ENCODE measurements at places on chromosomes 2 and 18.
A peak's percentile ranks its signal among the peaks of the same experiment; 100 is the strongest.

GRCh38 chr2:168890006-168890782 lies at the start of gene SPC25:
Gene SPC25 (minus strand): TSS chr2:168890430. CDS start chr2:168889519, 911 bp downstream.
- DNase-seq = peak; percentile 66

DNA sequence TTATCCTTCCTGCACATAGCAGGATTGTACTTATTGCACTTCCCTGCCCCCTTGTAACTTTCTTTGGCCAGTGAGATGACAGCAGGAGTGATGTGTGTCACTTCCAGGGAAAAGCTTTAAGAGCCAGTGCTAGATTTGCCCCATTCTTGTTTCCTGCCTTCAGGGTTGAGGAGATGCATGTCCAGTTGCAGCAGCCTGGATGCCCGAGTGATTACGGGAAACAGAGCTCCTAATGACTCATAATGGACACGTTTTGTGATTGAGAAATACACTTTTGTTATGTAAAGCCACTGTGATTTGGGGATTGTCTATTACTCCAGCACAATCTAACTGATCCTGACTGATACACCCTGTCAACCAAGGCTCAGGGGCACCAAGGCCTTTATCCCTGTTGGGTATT lies 5.0 kb upstream of the TET3 start:
- no peak for DNase-seq

DNA sequence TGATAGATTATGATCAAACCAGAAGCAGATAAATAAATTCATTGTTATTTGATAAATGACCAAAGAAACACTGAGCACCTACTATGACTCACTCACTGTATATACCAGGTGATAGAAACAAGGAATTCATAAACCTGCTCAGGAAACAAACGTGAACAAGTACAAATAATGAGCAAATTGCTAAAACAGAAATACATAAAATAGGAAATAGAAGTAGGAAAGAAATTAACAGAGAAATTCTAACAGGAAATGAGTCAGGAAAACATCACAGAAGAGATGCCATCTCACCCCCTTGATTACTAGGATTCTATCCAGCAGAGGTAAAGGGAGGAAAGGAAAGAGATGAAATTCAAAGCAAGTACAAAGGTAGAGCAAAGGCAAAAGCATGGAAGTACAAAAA lies 31.3 kb downstream of the EXOC6B start:
- no peak for DNase-seq

DNA sequence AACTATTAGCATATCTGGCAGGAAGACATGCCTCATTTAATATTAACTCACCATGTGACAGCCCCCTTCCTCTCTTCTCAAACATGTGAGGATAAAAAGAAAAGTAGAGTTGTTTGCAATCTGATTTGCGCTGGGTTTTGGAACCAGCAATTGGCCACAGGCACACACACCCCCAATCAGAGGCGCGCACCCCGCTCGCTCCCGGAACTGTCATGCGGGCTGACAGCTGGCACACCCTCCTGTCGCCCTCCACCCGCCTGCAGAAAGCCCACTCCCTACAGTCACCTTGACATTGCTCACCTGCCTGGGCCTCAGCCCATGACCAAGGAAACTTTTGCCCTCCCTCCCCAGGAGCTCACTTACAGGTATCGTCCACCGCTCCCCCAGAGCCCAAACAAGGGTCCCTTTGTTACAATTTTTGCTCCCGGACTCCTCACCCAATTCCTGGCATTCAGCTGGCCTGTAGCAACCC lies 1.1 kb downstream of the COBLL1 start:
- DNase-seq = no peak

DNA sequence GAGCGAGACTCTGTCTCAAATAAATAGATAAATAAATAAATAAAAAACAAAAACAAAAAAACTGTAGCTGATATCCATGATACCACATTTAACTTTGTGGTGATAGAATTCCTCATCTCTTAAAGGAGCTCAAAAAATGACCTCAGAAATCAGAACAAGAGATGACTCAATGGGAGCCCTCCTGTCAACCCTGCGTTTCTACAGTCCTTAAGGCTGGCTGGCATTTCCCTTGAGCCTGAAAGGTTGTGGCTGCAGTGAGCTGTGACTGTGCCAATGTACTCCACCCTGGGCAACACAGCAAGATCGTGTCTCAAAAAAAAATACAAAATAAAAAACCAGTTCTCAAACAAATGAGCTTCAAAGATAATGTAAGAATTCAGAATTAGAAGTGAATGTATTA lies 40.4 kb downstream of the CHST9 start:
- DNase-seq = no peak

- DNase-seq = no peak
These were observed 22.3 kb downstream of the RNF125 start for GRCh38 chr18:32040936-32041335.

DNA sequence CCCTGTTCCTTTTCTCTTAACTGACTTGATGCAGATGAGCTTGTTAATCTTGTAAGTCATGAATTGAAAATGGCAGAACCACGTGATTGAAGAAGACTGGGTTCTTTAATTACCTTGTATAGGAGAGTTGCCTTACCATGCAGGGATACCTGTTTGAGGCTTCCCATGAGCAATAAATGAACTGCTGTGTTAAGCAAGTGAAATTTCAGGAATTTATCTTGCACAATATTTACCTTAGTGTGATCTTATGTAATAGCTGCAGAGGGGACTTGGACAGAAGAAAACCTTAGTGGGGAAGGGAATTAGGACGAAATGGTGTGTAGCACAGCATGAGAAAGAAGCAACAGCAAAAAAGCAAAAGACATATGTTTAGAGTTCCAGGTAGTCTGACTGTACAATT lies 384.0 kb upstream of the TMEFF2 start:
- no peak for DNase-seq

DNA sequence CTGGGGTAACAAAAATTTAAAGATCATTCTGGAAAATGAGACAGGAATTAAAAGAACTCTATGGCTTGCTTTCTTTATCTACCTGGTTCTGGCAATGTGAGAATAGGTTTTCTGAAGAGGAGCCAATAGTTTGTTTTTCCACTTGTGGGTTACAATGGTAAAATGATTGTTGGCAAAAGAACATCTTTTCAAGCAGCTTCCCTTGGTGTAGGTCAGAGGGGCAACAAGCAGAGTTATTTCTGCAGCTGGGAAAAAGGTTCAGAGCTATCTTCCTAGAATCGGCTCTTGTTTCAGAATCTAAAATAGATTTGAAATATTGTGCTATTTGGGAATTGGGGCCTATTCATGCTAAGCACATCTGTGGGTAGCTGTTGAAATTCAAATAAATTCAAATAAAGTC lies 11.5 kb upstream of the TSPYL6 start:
- no peak for DNase-seq

- no peak for DNase-seq
These were observed 95.8 kb upstream of the RGPD4 start for GRCh38 chr2:107730898-107731297.

DNA sequence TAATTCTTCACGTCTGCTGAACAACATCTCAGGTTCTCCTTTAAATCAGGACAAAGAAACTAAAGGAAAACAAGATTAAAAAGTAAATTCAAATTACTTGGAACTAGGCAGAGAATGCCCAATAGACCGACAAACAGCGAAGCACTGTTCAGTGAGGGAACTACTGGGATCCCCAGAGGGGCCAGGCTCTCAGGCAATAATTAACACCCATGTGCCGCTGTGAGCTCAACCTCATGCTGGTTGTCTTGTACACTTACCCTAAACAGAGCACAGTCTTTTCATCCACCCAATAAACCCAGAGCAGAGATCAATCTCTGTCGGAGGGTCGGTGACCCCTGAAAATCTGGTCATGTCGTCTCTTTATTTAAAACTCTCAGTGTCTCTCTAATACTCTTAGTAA lies 229.9 kb upstream of the CRIM1 start:
- DNase-seq = no peak

- DNase-seq = no peak
These were observed 138.4 kb upstream of the ARL4C start for GRCh38 chr2:234635284-234635683.

DNA sequence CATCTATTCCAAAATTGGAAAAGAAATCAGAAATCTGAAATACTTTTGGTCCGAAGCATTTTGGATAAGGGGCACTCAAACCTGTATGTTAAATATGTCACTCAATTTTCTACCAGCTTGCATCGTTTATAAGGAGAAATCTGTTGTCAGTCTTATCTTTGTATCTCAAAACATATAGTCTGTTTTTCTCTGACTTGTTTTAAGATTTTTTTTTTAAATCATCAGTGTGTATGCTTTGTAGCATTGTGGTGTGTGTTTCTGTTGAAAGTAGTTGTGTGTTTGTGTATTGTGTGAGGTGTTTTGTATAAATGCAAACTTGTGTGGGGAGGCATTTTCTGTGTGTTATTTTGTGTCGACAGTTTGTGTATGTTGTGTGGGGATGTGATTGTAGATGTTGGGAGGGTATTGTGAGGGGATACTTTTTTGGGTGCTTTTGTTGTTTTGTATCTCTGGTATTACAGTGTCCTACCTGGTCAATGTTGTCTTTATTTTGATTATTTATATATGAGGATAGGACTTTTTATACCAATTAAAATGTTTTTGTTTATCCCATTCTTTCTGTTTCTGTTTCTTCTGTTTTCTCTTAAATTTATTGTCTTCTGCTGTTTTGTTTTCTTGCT lies 30.9 kb downstream of the SMCHD1 start:
- DNase-seq = no peak

GRCh38 chr18:59044855-59045254 lies 94.8 kb upstream of the SEC11C start:
- no peak for DNase-seq

- DNase-seq = no peak
These were observed 21.1 kb downstream of the CASP10 start for GRCh38 chr2:201203916-201204654.

DNA sequence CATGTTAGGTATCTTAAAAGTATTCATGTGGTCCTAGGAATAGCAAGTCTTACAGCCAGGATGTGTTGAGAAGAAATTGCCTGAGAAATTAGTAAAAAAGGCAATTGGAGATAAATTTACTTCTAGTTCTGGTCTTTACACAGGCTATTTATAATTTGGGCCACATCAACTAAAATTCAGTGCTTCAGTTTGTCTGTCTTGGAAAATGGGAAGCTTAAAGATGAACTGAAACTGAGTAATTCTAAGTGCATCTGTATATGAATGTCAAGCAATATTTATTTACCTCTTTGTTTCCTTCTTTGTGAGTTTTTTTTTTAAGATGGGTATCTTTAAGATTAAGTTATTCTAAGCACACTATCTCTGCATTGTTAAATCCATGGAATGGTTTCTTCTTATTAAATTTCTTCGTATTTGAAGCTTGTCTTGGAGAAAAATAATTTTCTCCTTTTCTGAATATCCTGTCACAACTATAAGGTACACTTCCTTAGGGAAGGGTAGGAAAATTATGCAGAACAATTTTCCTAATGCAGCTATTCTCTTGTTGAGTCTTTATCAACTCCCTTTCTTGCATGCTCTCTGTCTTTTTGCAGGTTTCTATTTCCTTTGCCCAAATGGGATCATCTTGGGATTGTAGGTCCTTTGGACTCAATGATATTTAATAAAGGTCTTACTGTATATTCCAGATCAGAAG lies 39.7 kb upstream of the MMADHC start:
- DNase-seq = no peak

- no peak for DNase-seq
These were observed 17.9 kb downstream of the TMEM37 start for GRCh38 chr2:119449521-119449920.

DNA sequence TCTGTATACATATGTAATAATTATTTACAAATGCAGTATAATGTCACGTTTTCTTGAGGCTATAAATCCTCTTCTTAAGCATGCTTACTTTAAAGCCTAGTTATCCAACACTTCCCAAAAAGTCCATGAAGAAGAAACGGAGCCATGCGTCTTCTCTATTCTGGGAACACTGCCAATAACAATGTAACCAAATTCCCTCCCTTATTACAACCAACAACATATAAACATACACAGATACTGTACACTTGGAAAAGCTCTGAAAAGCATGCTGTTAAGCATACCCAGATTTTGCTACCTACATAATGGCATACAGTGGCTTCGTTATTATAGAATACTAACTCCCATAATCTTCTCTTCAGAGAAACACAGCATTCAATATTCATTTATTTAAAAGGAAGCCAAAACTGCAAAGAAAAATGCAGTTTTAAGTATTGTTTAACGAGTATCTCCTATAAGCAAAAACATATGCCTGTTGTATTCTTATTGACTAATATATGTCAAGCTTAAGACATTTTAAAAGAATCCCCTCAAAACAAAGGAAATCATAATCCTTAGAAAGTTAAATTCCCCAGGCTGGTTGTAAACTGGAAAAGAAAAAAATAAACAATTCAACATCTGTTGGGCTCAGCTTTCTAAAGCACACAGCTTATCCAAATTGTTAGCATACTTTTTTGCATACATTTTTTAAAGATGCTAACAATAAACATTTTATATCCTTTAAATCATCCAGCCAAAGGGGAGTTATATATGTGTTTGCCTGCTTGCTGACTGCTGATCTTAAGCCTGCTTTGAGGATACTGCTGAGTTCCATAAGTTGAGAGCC lies 83.4 kb downstream of the SLC25A12 start:
- DNase-seq = no peak

GRCh38 chr2:133843091-133843490 lies 274.8 kb upstream of the NCKAP5 start:
- no peak for DNase-seq

- DNase-seq = no peak
These were observed 21.2 kb upstream of the CHRNA1 start for GRCh38 chr2:174785481-174785880.

DNA sequence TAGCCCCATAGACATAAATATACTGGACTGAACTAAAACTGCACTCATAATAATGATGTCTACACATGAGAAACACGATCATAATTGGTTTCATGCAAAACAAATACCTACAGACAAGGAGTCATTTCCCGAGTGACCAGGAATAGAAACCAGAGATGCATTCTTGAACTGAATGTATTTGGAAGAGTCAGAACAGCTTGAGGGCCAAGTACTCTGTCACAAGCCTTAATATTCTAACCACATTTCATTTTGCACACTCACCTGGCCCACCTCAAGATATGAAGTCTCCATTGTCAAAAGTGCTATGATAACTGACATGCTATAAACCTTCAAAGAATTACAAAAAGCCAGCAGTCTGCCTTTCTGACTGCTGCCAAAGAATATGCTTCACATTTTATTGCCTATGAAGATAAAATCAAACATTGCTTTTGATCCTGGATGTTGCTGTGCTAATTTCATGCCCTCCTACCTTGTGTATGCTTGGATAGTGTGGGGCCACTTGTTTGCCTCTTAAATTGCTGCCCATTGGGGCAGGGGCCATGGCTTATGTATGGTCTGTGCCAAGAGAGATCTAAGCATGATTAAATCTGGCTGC lies 18.9 kb upstream of the ASAP2 start:
- no peak for DNase-seq

GRCh38 chr2:110103061-110103961 lies 12.3 kb downstream of the MALL start:
- DNase-seq = no peak

GRCh38 chr18:8795586-8796325 lies 90.4 kb downstream of the MTCL1 start:
- DNase-seq = no peak

- no peak for DNase-seq
These were observed 315.4 kb upstream of the CHST9 start for GRCh38 chr18:27500531-27500930.

- no peak for DNase-seq
These were observed 36.1 kb upstream of the ITGA4 start for GRCh38 chr2:181421131-181421458.
